ENCODE measurements at places on chromosomes 3 and 15. TPM values are rescaled to one million over a fixed set of nuclear protein-coding genes. Genes with fewer than 3 reads are reported as not detected.

The CCDC54 gene
- 0.16 TPM for total RNA-seq

- no peak for DNase-seq
Observed at GRCh38 chr15:70048198-70048565, 49.5 kb downstream of the TLE3 start.

- no peak for DNase-seq
Observed at GRCh38 chr3:37392957-37393356, 218.6 kb upstream of the LRRFIP2 start.

The CYP19A1 gene
- total RNA-seq: 0.94 TPM

- DNase-seq: no peak
Observed at GRCh38 chr3:195147649-195148080, 123.3 kb downstream of the XXYLT1 start.

DNA sequence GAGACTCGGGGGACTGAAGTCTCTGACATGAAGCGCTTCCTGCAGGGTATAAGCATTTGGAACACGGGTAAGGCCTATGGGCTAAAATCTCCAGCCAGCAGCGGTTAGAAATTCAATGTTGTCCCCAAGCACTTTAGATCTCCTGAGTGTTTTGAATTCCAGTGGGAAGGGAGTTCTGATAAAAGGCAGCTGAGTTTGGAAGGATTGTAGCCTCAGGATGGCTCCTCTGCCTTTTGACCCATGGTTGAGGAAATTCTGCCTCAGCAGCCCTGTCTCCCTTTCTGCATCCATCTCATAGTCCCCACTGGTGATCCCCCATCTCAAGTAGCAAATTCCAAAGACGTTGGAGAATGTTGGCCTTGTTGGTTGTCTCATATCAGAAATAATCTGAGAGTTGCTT lies 24.2 kb upstream of the HACD2 start:
- no peak for DNase-seq

DNA sequence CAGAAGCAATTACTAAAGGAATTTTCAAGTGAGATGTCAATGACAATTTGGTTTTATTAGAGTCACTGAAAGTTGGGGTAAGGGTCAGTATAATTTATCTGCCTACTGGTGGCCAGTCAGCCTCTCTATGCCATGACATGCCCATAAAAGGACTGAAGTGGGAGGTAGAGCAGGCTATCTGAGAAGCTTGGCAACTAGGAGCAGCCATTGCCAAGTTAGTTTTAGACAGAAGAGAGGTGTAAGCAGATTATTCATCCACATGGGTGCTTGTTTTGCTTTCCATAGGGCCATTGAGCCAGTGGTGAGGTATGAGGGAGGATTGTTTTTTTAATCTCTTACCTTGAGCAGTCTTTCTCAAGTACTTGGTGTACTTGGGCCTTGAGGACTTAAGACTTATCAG lies 8.1 kb upstream of the RBP1 start:
- no peak for DNase-seq

GRCh38 chr3:183378008-183378407 lies 50.4 kb downstream of the MCF2L2 start:
- DNase-seq: no peak

DNA sequence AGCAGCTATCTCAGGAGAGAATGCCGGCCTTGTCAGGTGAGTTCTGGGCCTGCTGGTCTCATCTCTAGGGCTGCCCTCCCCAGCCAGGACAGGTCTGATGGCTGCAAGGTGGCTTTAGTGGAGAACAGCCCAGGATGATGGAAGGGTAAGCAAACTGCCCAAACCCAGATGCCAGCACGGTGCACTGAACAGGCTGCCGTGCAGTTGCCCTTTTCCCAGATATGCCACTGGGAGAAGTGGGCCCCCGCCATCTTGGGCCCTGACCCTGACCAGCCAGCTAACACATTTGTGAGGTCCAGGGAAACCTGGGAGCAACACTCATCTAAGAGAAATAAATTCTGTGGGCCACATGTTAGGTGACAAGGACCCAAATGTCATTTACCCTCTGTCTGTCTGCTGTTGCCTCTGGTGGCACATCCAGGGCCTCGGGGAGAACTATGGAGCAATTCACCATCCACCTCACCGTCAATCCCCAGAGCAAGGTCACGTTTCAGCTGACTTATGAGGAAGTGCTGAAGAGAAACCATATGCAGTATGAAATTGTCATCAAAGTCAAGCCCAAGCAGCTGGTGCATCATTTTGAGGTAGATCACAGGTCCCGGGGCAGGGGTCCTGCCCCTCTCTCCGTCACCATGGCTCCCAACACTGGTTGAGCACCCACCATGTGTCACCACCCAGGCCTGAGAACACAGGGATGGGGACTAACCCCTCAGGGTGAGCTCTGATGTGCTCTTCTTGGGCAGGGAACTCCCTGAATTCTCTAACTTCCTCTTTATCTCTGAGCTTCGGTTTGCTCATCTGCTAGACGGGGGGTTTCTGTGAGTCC lies 1.8 kb downstream of the ITIH1 start:
- DNase-seq: no peak

- no peak for DNase-seq
Observed at GRCh38 chr3:104628185-104628789, 738.4 kb upstream of the ALCAM start.

The LDHAL6B gene
- not detected for total RNA-seq

The BRK1 gene
- total RNA-seq: 99.2 TPM

The NDN gene
- total RNA-seq: 76.4 TPM

- DNase-seq: no peak
Observed at GRCh38 chr15:40782609-40783227, 12.9 kb downstream of the C15orf62 start.

The GOLGA6L7 gene
- total RNA-seq: not detected

The CX3CR1 gene
- 11.4 TPM for total RNA-seq

DNA sequence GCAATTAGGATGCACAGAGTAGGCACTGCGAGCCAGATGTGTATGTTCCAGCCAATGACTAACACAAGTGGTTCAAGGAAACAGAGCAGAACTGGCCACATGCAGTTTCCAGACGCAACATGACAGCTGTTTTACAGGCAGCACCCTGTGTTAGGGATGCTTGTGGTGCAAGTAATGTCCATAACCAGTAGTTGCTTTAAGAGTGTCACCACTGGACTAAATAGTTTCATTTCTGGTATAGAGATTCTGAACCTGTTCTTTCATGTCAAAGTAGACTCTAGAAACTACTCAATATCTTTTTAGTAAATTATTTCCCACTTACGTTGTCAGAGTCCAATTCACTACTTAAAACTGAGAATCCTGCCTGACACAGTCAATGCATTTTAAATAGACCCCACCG lies 14.5 kb upstream of the LPP start:
- DNase-seq: no peak

DNA sequence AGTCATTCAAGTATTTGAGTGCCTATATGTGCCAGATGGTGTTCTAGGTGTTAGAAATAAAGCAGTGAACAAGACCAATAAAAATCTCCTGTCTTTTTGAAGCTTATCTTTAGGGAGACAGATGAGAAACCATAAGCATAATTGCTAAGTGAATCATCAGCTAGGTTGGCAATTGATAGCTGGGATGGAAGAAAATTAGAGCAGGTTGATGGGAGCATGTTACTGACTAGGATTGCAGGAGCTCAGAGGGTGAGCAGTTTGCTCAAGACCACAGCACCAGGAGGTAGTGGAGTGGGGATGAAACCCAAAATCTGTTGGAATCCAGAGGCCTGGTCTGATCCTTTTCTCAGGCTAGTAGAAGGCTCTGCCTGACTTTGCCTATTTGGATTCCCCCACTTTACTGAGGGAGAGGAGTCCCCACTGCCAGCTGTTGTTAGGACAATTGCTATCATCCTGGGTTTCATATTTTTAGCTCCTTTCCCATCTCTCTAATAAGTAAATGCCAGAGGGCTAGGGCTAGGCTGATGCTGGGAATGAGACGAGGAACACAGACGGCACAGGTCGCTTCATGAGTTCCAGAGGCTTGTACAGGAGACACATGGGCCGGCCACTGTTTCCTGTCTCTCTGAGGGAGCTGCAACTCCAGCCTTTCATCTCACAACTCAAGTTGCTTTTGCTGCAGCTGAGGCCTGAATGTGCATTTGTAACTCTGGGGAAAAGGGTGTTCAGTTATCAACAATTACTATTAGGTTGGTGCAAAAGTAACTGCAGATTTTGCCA lies 102.9 kb downstream of the CACNA1D start:
- no peak for DNase-seq

DNA sequence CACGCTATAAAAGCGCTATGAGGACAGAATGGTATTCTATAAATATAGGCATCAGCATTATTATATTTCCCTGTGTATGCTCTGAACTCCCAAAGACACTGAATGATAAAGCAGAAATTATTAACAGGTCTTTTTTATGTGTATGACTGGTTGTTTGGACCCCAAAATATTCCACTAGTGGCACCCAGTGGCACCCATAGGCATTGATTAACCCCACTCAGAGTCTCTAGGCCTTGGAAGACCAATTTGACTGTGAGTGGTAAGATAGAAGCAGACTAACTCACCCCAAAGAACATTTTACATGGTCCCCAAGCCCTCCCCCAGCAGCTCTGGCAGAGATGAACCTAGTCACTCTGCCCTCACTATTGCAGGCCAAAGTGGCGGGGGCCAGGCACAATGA lies 45.4 kb upstream of the UBE2E1 start:
- no peak for DNase-seq

- no peak for DNase-seq
Observed at GRCh38 chr3:11915621-11916424, 69.1 kb upstream of the TAMM41 start.

DNA sequence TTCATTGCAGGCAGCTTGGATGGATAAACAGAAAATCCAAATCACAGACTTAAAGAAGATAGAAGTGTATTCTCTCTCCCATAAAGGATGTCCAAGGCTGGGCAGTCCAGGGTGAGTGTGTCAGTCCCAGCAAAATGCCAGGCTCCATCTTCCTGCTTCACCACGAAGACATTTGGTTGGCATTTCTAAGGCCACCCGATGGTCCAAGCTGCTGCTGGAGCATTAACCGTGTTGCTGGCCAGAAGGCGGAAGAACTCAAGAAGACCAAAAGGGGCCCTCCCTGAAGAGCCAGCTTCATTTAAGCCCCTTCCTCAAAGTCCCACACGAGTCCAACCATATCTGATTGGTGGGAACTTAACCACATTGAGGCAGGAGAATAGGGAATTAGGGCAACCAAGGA lies 3.0 kb upstream of the CYP11A1 start:
- no peak for DNase-seq

- no peak for DNase-seq
Observed at GRCh38 chr3:133574260-133574881, 885 bp downstream of the CDV3 start.

GRCh38 chr15:60328852-60329443 lies 68.8 kb downstream of the ANXA2 start:
- DNase-seq: no peak

GRCh38 chr3:159798951-159799350 lies 189.7 kb upstream of the IL12A start:
- DNase-seq: no peak

DNA sequence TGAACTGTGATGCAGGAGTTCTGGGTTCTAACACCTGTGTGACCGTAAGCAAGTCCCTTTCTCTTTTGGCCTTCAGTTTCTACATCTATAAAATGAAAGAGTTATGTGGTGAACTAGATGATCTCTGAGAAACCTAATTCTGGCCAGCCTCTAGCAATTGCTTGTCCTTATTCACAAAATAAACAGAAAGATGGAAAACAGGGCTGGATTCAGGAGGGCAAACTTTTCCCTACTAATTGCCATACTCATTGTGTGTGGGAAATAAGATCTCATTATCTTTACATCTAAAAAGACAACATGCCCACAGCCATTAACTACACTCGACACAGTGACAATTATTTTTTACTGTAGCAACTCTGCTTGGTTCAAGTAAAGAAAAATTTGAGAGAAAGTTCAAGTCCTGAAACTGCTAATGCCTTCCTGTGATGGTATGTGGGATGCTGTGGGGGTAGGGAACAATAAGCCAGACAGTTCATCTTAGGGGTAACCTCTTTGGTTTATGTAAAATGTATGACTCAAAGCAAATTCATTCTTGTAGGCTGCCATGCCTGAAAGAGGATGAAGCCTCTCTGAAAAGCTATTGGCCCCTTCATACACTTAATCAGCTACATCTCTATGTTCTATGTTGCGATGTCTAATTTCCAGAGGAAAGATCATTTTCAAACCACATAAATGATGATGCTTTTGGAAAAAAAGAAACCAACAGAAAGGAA lies 177.6 kb upstream of the BCL6 start:
- DNase-seq: no peak

The AADAC gene
- total RNA-seq: not detected

DNA sequence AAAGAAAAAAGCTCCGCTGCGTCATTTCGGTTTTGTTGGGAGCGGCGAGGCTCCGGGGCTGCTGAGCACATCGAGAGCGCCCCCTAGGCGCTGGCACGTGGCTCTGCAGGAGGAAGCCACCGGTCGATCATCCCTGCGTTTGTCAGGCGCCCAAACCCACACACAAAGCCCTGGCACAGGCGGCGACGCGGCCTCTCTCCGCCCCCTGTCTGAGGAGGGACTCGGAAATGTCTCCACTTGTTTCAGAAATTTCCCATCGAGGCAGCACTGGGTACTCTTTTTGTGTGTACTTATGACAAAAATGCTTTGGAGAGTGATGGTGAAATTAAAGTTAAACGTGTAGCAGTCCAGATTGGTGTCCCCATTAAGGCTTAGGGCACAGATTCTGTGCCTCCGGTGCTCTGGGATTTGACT lies 407.3 kb upstream of the ONECUT1 start:
- DNase-seq: peak; percentile 43

GRCh38 chr3:145395421-145395820 lies 765.6 kb downstream of the PLOD2 start:
- no peak for DNase-seq

The ADPGK gene
- 34.6 TPM for total RNA-seq

DNA sequence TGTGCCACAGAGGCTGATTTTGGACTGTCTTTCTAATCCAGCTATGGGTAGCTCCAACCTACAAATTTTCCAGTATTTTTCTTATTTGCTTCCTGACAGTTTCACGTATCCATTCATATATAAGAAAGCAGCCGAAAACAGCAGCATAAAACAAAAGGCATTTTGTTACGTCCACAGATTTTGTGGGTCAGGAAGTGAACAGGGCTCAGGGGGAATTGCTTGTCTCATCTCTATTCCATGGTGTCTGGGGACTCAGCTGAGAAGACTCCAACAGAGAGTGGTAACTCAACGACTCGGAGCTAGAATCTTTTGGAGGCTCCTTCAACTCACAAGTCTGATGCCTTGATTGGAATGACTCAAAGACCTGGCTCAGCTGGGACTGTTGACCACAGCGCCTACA lies 11.7 kb upstream of the SAMMSON start:
- no peak for DNase-seq

The FETUB gene
- not detected for total RNA-seq

- no peak for DNase-seq
Observed at GRCh38 chr3:111610189-111610588, 15.0 kb upstream of the ZBED2 start.

DNA sequence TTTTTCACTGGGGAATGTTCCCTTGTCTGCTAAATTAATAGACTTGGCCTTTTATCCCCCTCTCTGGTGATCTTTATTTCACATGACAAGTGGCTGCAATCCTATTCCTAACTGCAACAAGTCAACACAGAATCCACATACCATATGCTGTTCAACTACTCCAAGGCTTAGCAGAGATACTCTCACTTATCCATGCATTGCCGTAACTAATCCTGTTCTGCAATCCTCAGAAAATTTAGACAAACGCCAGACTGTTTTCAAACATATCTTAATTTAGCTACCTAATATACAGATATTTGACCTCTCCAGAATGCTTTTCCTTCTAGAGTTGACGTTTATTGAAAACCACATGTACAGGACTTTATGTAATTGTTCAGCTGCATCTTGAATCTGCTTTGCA lies 37.9 kb downstream of the EID1 start:
- DNase-seq: no peak

Data from occipital lobe (tissue), 3 donors.